ACHN (cell line): ENCODE measurements at places on chromosomes 12 and 14.

GRCh38 chr12:91687052-91688017 is 458.3 kb downstream of the BTG1 start:
- no peak for DNase-seq

- no peak for DNase-seq
Measured at GRCh38 chr12:103169-103981, 36.8 kb downstream of the IQSEC3 start.

GRCh38 chr12:94954029-94954685 is 49.3 kb downstream of the NDUFA12 start:
- DNase-seq: peak; percentile 18

GRCh38 chr12:86838711-86839110 is 582.5 kb upstream of the MGAT4C start:
- no peak for DNase-seq

DNA sequence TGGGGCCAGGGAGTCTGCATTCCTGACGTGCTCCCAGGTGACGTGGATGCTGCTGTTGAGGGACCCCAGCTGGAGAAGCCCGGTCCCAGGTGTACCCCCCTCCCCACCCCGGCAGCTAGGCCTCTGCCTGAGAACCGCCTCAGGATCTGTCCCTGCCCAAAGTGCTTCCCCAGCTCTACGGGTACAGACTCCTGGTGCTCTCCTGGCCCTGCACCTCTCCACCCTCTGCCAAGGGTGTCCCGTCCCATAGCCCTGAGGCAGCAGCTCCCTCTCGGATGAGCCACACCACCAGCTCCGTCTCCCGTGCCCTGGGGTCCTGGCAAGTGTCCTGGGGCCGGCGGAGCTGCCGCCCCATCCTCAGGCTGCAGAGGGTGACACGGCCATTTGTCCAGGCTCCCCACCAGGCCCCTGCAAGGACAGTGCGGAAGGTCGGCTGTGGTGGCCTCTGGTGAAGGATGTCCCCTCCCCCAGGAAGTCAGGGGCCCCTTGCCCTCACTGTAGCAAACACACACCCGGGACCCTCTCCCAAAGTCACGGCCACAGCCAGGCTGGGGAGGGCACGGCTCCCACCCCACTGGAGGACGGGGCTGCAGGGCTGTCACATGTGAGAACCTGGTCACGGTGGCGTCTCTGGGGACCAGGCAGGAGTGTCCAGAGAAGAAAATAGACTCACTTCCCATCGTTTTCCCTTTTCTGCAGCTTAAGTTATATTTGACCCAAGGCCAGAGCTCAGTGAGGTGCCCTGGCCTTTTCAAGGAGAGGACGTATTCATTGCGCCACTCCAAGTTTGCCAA is 74.4 kb upstream of the FBRSL1 start:
- no peak for DNase-seq

- DNase-seq: no peak
Measured at GRCh38 chr14:22422238-22422637, 166.8 kb downstream of the DAD1 start.
